ENCODE measurements at places on chromosomes 5 and 9.

GRCh38 chr5:165282491-165282890 lies 1777.1 kb downstream of the MAT2B start:
- DNase-seq: no peak

GRCh38 chr5:142108432-142109330 lies at the start of gene NDFIP1:
NDFIP1 (plus strand) TSS chr5:142108779; CDS start chr5:142108975, 196 bp downstream.
- DNase-seq: peak; percentile 63

DNA sequence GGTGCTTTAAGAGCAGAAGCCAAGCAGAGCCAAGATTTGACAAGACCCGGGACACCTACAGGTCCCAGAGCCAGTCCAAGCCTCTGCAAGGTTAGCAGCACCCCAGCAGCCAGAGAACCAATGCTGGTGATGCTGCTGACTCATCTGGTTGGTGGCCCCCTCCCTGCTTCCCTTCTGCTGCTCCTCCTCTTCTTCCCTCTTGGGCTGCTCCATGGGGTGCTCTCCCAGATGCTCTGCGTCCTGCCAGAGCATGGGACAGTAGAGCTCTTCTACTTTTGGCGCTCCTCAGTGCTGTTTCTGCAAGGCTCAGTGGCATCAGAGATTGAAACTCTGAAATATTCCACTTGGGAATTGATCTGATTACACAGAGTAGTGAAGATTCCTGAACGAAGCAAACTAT lies 76.1 kb upstream of the SAP30L start:
- no peak for DNase-seq

DNA sequence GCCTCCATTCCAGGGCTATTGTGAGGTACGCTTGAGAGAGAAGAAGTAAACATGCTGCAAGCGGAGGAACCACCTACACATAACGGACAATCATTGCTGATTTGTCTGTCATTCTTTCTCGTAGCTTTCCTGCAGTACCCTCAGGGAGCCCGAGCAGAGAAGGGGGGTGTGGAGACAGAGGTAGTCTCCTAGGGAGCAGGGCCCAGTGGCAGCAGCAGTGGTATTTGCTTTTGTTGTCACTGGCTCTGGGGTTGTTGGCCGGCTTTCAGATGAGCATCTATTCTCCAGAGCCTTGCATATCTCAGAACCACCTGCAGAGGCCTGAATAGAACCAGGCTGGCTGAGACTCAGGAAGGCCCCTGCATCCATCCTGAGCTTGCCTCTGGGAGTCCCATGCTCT lies 19.9 kb downstream of the ENHO start:
- no peak for DNase-seq

GRCh38 chr9:95067897-95068296 lies 249.6 kb downstream of the FANCC start:
- no peak for DNase-seq

DNA sequence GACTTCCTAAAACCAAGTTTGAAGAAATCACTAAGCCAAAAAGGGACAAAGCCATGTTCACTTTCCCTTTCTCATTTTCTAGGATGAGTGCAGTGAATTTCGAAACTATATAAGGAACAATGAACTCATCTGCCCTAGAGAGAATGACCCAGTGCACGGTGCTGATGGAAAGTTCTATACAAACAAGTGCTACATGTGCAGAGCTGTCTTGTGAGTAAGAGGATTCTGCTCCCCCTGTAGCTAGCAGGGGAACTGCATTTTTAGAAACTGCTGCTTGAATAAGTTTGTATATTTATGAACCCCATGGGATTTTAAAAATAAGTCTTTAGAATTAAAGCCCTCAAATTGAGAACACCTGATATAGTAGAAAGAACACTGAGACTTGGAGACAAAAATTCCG lies 42.7 kb upstream of the SPINK14 start:
- no peak for DNase-seq

DNA sequence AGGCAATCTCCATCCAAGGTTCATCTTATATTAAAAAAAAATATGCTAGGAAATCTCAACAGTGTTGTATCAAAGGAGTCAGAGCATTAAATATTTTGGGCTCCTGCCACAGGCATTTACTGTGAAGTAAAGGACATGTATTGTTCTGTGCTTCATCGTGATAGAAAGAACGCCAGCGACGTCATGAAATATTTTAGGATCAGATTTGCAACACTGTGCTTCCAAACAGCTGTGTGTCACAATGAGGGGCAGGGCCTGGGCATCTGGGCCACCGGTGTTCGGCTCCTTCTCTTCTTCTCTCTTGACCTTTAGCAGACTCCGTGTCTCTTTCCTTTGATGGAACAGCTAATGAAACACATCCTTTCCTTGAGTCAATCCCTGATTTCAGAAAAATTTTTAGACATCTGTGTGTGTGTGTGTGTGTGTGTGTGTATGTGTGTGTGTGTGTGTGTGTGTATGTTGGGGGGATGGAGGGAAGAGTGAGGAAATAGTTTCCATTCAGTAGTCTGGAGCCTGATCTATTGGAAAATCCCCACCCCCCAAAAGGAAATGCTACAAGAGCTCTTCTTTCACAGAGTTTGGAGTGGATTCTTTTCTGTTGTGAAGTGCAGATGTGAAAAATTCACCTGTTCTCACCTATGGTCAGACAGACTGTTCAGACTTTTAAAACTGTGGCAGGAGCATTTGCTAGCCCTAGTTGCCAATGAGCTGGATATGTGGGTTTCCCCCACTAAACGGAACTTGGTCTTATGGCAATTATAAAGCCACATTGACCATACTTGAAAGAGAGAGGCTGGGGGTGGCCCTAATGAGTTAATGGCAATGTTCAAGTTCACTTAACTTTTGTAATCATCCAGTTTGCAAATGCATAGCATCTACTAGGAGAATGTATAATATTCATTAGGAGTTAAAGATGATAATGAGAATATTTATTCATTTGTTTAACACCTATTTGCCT lies 18.1 kb upstream of the TNC start:
- DNase-seq: no peak

- DNase-seq: no peak
Observed at GRCh38 chr9:114302727-114303126, 20.2 kb upstream of the ORM1 start.

- no peak for DNase-seq
Observed at GRCh38 chr5:123699571-123699970, 187.6 kb downstream of the CSNK1G3 start.

DNA sequence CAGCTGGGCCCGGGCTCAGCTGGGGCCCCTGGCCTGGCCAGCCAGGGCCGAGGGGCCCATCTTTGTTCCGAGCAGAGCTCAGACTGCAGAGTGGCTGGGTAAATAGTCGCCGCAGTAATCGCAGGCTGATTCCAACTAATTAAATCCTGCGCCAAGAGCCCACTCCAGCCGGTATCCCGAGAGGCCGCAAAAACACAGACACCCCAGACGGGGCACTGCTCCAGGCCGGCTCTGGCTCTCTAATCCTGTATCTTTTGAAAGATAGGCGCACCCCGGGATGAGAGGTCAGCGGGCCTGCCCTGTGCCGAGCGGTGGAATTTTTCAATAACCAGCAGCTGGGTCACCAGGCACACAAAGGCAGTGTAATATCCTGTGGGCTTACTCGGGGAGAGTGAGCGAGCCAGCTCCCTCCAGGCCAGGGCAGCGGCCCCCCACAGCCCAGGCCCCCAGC lies 57.7 kb downstream of the LMX1B start:
- DNase-seq: no peak

DNA sequence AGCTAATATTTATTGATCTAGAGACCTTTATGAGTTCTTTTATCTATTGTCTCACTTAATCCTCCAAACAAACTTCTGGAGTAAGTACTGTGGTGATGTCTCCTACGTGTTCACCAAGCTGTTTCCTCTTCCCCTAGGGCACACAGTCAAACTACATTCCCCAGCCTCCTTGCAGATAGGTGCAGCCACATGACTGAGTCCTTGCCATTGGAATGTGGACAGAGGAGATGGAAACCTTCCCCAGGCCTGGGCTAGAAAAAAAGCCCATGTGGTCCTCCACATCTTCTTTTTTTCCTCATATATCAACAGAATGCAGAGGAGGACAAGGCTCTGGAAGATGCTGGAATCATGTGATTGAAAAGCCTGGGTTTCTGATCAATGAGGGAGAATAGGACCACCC lies 88.0 kb downstream of the ANKRD55 start:
- DNase-seq: no peak

- no peak for DNase-seq
Observed at GRCh38 chr9:116436121-116436520, 251.0 kb upstream of the TRIM32 start.

- no peak for DNase-seq
Observed at GRCh38 chr9:115628426-115628825, 510.5 kb upstream of the TNC start.

- DNase-seq: no peak
Observed at GRCh38 chr9:121217609-121218292, 16.1 kb upstream of the RAB14 start.

- DNase-seq: no peak
Observed at GRCh38 chr5:158682631-158683030, 417.1 kb downstream of the EBF1 start.

- DNase-seq: no peak
Observed at GRCh38 chr9:36818242-36818938, 215.7 kb downstream of the PAX5 start.

GRCh38 chr5:61263561-61264272 lies 68.3 kb upstream of the ZSWIM6 start:
- DNase-seq: no peak

- no peak for DNase-seq
Observed at GRCh38 chr5:83715236-83716065, 5.2 kb downstream of the HAPLN1 start.

- DNase-seq: no peak
Observed at GRCh38 chr5:33975852-33976251, 8.6 kb downstream of the SLC45A2 start.

- DNase-seq: no peak
Observed at GRCh38 chr9:2263665-2264064, 248.5 kb downstream of the SMARCA2 start.

DNA sequence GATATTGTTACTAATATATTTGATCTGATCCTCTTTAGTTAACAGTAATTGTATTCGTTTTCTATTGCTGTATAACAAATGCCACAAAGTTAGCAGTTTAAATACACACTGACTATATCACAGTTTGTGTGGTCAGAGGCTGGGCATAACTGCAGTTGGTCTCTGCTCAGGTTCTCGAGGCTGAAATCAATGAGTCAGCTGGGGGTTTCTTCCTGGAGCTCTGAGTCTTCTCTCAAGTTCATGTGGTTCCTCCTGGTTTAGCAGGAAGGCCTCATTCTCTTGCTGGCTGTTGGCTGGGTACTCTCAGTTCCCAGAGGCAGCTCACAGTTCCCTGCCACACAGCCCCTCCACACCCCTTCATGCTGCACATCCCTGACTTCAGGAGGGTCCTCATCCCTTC lies 20.7 kb downstream of the COL23A1 start:
- DNase-seq: no peak

DNA sequence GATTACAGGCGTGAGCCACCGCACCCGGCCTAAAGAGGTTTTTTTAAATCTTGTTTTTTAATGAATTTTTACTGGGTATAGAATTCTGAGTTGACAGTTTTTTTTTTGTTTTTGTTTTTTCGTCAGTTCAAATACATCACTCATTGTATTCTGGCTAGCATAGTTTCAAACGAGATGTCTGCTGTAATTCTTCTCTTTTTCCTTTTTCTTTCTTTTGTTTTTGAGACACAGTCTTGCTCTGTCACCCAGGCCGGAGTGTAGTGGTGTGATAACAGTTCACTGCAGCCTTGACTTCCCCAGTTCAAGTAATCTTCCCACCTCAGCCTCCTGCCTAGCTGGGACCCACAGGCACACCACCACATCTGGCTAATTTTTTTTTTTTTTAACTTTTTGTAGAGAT lies 2.2 kb upstream of the PRRT1B start:
- DNase-seq: no peak

GRCh38 chr9:36011379-36011778 lies 25.3 kb upstream of the RECK start:
- DNase-seq: no peak

DNA sequence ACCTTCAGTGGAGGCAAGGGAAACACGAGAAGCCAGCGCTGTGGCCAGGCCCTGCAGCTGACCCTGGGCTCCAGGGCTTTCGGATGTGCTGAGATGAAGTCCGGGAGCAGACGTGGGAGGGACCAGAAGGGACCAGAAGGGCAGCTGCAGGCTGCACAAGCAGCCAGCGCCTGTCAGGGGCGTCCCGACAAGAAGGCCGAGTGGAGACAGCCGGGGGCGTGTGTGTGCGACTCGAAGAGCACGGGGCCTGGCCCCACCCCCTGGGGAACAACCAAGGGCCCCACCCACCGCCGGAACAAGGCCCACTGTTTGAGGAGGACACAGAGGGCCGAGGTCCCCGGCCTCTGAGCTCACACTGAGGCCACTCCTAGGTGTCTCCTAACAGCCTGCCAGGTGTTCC lies 31.4 kb downstream of the SLC12A7 start:
- DNase-seq: no peak

GRCh38 chr9:37495571-37495970 lies 9.8 kb downstream of the POLR1E start:
- no peak for DNase-seq

DNA sequence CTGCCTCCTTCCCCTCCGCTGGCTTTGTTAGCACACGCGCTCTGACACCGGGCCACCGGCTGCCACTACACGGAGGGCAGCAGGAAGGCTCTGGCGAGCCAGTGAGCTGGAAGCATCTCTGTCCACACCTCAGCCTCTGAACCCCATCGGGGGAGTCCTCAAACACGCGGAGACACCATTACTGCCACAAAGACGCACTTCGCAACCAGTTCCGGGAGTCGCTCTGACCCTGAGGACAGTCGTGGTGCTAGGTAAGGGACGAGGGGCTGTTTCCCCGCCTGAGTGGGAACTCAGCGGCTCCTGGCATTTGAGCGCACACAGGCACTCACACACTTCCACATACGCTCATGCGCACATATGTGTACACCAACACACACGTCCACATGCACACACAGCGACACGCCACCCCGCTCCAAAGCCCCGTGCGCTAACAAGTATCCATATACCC lies 160.0 kb downstream of the C9orf152 start:
- DNase-seq: no peak

- no peak for DNase-seq
Observed at GRCh38 chr5:33824516-33825195, 67.1 kb downstream of the ADAMTS12 start.

GRCh38 chr5:1959725-1960581 lies 77.2 kb upstream of the IRX4 start:
- DNase-seq: no peak

DNA sequence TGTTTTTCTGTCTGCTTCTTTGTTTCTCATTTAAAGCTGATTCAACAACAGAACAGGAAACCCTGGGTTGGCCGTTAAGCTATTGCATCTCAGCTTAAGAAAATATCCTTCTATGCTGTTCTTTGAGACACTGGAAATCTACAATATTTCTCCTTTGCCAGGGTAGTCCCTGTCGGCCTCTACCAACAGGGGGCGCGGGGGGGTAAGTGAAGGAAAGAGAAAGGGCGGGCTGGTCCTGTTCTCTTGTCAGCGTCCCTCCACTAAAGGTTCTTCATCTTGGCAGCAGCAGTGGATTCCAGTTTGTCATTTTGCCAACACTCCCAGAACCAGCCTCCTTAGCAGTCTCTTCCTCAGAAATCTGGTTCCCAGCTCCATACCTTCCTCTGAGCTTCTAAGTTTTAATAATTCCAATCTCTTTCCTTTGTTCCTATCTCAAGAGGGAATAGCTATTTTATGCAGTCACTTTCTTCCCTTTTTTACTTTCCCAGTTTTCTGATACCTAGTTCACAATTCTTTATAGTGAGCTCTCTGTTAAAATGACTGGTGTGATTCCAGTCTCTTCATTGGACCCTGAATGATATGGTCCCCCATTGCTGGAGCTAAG lies 222.3 kb downstream of the GLIS3 start:
- DNase-seq: no peak
